CD4-positive, alpha-beta T cell treated with Interleukin-6 for 4 hours (primary cell): ENCODE measurements at places on chromosomes 13 and 19.

GRCh38 chr13:48631441-48631840 lies 22.3 kb upstream of the CYSLTR2 start:
- no peak for DNase-seq

DNA sequence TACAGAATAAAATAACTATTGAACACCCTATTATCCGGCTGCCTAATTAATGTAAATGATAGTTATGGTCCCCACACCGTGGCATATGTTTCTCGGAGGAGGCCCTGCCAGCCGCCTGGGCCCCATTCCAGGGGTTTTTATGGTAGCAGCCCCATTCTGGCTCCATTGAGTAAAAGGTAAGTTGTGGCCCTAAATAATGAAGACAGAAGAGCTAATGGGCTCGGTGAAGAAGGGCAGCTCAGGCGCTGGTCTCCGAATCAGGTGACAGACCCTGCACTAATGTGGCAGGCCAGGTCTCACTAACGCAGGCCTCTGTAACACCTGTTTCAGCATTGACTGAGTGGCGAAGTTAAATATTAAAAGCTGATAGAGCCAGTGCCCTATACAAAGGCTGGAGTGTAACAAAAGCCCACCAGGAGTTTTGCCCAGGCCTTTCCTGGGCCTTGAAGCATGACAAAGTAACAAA lies 19.1 kb downstream of the POP4 start:
- no peak for DNase-seq

GRCh38 chr13:41502031-41502430 lies 44.7 kb downstream of the RGCC start:
- DNase-seq = no peak

- DNase-seq = no peak
Observed at GRCh38 chr13:111407381-111408131, 87.1 kb downstream of the TEX29 start.

DNA sequence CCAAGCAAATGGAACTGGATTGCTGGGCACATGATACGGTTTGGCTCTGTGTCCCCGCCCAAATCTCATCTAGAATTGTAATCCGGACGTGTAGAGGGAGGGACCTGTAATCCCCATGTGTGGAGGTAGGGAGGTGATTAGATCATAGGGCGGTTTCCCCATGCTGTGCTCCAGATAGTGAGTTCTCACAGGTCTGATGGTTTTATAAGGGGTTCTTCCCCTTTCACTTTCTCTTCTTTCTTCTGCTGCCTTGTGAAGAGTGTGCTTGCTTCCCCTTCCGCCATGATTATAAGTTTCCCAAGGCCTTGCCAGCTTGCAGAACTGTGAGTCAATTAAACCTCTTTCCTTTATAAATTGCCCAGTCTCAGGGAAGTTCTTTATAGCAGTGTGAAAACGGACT lies 32.6 kb upstream of the MTIF3 start:
- DNase-seq = no peak

DNA sequence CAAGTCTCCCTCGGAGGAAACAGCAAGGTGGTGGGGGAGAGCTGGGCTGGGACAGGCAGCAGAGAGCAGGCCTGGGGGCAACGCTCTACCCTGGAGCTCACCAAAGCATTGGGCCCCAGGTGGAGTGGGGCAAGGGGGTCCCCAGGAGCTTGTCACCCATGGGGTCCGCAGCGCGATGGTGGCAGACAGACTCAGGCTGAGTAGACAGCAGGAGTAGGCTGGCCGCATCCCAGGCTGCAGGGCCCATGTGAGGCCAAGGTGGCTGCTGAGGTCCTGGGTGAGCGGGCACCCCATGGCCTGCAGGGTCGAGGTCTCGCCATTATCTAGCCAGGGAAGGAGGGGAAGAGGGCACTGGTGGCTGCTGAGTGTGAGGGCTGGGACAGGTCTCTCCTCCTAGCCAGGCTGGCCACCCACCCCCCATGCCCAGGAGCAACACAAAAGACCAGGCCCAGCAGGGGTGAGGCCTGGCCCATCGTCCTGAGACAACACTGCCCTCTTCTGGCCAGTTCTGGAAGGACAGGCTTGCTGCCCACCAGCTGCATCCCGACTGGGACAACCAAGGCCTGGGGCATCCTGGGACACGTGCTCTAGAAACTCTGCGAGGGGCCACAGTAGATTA lies 33.1 kb downstream of the CEBPG start:
- peak; percentile 77 for DNase-seq

DNA sequence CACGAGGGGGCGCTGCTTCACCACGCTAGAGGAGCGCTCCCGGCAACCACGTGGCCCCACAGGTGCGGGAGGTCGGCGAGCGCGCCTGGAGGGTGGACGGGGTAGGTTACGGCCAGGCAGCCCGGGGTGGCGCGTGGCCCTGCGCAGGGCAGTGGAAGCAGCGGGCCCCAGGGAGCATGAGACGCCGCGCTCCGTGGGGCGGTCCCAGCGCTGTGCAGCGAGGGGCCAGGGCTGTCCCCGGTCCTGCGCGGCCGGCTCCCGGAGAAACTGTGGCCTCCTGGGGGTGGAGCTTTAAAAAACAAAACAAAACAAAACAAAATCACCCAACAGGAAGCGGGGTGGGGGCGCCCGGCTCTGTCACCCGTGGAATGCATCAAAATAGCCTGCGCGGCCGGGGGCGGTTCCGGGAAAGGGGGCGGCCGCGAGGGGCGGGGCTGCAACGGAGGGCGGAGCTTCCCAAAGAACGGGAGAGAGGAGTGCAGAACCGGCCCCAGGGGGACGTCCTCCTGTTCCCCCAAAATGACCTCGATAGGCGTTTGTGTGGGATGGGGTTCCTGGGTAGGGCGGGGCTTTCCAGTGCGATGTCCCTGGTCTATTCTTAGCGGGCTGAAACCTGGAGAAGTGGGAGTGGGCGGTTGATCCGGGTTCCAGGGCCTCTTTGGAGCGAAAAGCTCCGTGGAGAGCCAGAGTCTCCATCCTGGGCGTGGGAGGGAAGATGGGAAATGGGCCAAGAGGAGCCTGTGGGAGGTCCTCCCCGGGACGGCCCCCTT lies 27.3 kb downstream of the NUMBL start:
- peak; percentile 95 for DNase-seq

DNA sequence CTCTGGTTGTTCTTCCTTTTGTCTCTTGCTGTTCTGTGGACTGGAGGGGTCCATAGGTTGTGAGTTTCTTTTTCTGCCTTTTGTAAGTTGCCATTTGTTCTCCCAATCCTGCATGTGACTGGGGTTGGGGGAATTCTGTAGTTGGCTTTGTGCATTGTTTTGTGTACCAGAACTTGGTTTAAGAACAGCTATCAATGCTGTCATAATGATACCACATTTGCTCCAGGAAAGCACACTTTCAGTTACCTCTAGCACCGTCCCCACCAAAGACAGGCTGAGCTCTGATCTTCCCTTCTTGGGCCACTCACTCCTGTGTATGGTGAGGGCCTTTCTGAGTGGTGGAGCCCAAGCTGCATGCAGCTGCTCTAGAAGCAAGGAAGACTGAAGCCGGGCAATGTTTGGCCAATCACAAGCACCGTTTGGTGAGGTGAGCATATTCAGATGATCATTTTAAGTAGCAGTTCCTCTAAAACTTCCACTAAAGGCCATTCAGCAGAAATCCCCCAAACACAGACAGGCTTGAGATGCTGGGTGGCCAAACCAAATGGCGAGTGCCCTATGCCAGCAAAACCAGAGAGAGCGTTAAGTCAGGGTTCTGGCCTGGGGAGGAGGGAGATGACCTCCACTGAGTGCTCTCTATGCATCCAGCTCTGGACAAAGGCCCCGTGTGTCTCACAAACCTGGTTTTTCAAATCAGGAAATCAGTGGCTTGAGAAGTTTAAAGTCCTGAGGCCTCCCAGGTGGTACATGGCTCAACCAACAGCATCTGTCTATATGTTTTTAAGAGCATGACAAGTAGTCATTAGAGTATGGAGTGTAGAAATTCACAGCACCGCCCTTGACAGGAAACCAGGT lies 120.7 kb upstream of the SPATA13 start:
- no peak for DNase-seq

- DNase-seq = no peak
Observed at GRCh38 chr13:112102243-112102642, 35.3 kb downstream of the SOX1 start.

DNA sequence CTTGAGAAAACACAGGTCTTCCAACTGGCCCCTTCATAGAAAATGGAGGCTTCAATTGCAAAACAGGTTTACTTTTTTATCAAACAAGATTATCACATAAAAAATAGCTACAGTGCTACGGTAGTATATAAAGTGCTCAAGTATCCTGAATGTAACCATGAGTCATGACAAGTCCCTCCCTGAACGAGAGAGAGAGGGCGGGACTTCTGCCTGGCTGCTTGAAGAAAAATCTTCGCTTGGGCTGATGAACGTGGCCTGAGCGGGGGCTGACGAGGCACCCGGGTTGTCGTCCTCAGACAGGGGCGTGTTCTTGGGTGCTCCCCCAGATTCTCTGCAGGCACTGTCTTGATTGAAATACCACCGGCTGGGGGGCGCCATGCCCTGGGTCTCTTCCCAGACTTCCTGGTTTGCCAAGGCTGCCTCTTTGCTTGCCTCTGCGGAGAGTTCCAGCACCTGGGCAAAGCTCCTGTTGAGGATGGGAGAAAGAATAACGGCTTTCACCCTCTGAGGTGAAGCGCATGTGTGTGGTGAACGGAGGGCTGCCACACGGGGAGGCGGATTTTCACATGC lies 23.2 kb upstream of the CPAMD8 start:
- no peak for DNase-seq

DNA sequence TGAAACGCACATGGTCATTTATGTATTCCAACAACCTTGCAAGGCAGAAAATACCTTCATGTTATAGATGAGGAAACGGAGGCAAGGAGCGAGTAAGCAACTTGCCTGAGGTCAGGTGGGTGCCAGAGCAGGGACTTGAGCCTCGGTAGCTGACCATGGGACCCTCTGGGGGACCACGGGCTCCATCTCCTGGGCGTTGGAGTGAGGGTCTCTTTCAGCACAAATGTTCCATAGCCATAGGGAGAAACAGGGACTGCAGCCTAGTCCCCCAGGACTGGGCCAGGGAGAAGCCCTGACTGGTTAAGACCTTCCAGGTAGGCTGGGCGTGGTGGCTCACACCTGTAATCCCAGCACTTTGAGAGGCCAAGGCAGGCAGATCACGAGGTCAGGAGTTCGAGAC lies 38.4 kb upstream of the ADGRE5 start:
- DNase-seq = no peak

DNA sequence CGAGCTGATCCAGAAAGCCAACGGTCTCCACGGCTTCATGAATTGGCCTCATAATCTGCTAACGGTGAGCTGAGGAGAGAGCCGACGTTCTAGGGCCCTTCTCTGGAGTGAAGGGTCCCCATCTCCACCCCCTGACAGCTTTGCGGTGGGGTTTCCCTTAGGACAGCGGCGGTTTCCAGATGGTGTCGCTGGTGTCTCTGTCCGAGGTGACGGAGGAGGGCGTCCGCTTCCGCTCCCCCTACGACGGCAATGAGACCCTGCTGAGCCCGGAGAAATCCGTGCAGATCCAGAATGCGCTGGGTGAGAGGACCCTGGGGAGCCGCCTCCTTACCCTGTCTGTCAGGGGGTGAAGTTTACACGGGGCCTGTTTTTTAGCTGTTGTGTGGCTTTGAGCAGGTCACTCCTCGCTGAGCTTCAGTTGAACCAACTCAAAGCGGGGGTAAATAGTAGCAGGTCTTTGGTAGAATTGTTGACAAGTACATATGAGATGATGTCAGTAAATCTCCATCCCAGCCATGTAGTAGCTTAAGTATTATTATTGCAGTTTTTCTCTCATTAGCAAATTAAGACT lies 801 bp downstream of the QTRT1 start:
- DNase-seq = peak; percentile 27

DNA sequence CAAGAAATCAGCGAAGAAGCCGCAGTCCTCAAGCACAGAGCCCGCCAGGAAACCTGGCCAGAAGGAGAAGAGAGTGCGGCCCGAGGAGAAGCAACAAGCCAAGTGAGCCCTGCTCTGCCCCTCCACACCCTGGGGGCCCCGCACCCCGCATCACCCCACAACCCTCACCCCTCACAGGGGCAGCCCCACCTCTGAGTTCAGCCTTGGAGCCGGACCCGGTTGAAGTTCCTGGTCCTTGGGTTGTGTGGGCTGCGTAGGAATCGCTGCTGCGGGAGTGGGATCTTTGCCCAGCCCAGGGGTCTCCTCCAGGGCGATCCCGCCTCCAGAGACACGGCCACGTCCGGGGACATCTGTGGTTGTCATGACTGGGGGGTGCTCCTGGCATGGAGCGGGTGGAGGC lies 22.0 kb downstream of the PLIN4 start:
- DNase-seq = no peak

DNA sequence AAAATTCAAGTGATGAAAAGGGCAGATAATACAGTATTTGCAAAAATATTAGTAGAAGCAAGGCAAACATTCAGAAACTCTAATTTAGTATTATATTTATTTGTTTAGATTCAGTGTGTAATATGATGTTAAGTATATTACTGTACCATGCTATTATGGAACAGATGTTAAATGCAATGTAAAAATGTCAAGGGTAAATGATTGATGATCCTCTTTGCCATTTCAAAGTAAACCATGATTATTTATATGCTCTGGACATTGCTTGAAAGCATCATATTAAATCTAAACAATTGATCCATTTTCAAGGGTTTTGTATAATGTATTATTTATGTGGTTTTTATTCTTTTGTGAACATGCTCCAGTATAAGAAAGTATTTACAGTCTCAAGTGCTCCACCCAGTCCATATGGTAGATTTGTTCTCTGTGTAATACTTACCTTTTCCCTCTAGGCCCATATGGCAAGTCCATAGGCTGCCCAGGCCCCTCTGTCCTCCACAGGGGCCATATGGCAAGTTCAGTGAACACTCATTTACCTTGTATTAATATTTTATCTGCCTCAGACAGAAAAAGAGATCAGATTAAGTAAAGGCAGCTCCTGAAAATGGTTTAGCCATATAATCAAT lies 353.5 kb downstream of the DACH1 start:
- no peak for DNase-seq

DNA sequence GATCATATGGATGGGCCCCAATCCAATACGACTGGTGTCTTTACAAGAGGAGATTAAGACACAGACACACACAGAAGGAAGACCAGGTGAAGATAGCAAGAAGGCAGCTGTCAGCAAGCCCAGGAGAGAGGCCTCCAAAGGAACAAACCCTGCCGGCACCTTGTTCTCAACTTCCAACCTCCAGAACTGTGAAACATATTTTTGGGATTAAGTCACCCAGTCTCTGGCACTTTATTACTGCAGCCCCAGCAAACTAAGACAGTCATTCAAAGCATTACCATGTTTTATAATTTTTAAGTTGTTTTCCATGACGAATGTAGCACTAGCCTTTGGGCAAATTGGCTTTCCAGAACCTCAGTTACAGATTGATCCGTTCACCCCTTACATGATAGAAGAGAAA lies 11.3 kb downstream of the STARD13 start:
- no peak for DNase-seq

GRCh38 chr13:106709522-106709921 lies 141.6 kb upstream of the ARGLU1 start:
- no peak for DNase-seq

- DNase-seq = no peak
Observed at GRCh38 chr19:16206637-16207036, 8.9 kb downstream of the AP1M1 start.
